ENCODE measurements at places on chromosomes 7 and 10.

DNA sequence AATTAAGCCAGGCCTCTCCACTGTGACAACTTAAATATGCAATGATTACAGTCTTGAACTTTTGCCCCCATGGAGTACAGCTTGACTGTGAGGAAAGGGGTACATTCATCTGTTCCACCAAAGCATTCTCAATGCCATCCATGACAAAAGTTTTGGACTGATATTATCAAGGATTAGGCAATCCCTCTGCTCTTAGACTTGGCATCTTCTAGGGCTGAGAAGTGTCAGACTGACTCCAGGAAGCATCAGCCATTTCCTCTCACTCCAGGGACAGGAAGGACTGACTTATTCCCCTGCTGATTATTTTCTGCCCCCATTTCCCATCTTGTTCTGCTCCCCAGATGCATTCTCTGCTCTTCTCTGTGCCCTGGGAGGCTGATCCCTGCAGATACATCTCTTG is 69.7 kb downstream of the ZNF365 start:
- DNase-seq, result no peak

DNA sequence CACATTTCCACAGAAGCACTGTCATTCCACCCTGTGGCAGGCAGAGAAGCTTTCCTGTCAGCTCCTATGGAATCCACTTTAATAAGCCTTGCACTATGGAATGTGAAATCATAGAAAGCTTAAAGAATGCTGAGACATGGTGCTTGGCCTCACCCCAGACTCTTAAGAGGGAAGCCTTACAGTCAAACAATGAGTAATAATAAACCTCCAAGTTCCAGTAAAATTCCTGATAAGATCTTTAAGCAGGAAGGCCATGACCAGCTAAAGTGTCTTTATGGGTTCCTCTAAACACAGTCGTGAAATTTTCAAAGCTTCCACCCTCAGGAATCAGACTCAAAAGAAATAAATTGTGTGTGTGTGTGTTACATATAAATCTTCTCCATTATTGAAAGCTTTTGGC is 11.9 kb upstream of the TEX36 start:
- DNase-seq, result no peak

DNA sequence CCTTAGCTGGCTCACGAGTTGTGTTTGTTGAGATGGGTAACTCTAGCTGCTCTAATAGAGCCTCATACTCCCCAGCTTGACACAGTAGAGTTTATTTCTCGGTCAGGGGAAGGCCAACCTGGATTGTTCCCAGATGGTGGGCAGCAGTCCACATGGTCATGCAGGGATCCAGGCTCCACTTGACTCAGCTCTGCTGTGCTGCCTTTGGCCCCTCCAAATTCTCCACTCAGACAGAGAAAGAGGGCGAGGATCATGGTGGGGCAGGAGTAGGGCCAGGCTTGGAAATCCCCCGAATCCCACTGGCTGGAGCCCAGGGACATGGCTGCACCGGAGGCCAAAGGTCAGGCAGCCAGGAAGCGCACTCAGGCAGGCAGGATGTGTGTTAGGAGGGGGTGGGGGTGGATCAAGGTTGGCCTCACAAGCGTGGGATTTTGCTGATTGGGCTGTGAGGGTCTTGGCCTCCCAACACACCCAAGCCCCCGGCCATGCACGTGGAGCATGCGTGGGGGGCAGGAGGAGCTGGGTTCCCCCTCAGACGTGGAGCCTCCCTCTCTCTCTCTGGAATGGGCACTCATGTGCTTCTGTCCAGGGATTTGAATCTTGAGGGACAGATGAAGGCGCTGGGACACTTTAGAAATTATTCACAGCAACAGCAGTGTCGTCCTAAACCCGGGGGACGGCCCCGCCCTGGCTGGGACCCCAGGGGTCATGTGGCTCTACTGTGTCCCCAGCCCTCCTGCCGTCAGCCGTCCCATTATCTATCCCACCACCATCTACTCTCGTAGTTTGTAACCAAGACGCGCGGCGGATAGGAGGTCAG is 44.8 kb downstream of the PDGFA start:
- no peak for DNase-seq

DNA sequence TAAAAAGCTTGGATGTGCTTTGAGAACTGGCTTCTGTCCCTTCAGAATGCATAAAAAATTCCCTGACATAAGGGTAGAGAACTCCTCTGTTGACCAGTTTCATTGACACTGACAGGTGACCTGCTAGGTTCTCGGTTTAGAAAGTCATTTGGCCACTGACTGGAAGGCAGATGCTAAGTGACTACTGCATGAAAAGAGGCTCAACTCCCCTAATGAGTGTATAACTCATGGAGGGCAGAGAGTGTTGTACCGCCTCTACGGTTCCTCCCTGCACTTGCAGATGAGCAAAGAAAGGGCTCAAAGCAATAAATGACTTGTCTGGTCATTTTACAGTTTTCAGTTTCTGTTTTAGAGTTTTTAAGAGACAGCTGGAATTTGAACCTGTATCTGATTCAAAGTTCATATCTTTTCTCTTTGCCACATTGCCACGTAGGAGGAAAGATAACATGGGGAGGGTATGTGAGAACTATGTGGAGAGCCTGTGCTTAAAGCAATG is 2.9 kb upstream of the FGL2 start:
- DNase-seq, result no peak

DNA sequence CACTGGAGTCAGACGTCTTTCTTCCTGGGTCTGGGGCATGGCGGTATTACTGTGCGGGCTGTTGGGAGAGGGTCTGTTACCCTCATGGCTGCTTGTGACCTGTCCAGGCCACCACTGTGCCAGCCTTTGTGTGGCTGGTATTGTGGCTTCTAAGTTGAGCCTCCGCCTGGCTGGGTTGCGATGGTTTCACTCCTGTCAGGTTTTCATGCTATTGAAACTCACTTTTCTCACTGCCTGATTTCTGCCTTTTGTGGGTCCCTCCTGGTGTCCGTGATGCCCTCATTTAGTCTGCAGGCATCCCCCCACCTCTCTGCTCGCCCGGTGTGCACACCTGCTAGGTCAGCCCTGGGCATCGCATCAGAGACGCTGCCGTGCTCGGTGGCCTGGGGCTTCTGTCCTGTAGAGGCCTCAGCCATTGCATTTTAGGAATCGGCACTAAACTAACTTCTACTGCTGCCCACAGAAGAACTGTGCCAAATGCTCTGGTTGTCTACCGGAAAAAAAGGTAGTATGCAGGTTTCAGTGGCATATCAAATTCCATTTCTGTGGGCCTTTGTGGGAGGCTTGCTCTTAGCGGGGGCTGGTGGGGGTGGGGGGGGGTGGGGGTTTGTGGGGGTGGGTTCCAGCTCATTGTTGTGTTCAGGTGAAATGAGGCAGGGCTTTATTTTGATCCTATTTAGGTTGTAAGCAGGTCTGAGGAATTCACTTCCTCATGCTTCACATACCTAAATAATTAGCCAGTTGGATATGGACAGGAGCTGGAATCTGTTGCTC is 64.3 kb downstream of the MGMT start:
- DNase-seq, result no peak

GRCh38 chr10:31490858-31491504 is 172.0 kb downstream of the ZEB1 start:
- peak; percentile 15 for DNase-seq

GRCh38 chr10:53463539-53463938 is 691.0 kb upstream of the MBL2 start:
- DNase-seq, result no peak

DNA sequence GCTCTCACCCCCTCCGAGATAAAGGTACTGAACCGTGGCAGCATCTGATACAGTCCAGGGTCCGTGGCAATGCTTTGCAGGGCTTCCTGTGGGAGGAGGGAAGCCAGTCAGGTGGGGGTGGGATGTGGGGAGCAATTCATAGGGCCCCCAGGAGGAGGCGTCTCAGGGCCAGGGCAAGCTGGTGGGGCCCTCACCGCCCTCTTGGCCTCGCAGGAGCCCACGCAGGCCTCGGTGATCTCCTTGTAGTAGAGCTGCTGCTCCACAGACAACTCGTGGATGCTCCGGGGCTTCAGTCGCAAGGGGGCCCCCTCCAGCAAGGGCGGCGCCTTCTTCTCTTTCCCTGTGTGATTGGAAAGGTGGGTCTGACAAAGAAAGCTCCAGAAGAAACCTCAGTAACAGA is 7.2 kb downstream of the TAF6 start:
- DNase-seq, result no peak

- DNase-seq, result no peak
Measured at GRCh38 chr10:6269953-6270867, 67.5 kb downstream of the PFKFB3 start.

DNA sequence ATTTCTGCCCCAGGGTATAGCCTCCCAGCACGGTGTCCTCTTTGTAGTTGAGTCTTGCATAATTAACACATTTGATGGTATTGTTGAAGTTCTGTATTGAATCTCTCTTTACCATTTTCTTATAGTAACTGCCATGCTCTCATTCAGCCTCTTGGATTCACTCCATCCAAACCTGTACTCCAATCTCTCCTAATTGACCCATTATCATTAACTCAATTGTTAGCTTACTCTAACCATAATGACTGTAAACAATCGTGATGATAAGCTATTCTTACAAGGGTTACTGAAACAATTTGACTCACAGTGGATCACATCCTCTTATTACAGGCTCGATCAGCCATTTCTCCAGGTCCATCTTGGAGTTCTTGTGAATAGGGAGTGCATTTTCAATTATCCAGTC is 191.9 kb upstream of the AGK start:
- DNase-seq, result no peak

GRCh38 chr7:21429021-21429420 is 1.1 kb downstream of the SP4 start:
- DNase-seq, result no peak

GRCh38 chr10:72306215-72306760 is 32.6 kb downstream of the DDIT4 start:
- no peak for DNase-seq

DNA sequence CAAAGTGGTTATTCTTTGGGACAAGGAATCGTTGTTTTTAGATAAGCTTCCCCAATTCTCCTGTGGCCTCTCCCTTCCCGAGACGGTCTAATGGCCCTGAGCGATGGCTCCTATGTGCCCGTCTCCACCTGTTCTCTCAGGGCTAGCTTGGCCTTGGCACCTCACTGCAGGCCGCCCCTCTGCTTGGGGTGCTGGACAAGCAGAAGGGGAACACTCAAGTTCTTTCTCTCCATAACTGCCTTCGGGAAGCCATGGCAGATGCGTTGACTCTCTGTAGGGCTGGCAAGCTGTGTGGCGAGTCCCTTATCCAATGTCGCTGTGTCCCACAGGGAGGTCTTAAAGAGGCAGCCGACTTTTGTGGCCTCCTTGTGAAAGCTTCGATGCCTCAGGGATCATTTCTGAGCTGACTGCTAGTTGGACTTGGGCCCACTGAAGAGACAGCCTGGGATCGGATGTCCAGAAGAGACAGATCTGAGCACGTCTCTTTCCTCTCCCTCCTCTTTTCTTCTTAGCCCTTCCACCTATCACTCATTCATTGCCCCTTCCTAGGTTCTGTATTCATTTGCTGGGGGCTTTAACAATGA is 70.8 kb downstream of the GRK5 start:
- no peak for DNase-seq

DNA sequence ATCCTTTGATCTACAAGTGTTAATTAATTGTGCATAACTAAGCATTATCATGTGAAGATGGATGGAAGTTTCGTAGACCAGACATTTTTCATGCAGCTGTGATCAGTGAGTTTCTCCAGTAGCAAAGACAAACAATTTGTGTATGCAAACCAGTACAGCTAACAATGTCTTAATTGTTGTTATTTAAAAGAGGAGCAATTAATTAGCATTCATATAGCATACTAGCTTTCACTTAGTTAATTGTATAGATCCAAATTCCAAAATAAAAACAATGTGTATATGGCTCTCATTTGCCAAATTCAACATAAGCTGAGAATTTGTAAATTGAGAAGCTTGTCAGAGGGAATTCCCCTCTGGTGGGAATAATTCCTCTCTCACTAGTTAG is 22.6 kb upstream of the PRKCQ start:
- no peak for DNase-seq

- DNase-seq, result no peak
Measured at GRCh38 chr10:470339-471003, 219.0 kb downstream of the DIP2C start.

DNA sequence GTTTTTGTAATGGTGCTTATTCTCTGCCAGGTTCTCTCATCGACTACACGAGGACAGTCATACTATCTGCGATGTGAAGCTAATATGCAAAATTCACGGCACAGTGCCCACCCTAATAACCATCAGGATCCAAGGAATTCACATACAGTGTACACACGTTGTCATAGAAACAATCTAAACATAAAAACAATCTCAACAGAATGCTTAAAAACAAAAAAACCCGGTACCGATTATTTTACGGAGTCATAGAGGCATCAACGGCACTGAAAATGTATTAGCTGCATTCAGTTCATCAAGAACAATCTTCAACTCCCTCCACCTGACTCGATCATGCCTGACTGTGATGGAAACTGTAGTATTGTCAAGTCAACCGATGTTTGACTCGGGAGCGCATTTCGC is 628 bp downstream of the MRPS33 start:
- DNase-seq, result peak; percentile 6

DNA sequence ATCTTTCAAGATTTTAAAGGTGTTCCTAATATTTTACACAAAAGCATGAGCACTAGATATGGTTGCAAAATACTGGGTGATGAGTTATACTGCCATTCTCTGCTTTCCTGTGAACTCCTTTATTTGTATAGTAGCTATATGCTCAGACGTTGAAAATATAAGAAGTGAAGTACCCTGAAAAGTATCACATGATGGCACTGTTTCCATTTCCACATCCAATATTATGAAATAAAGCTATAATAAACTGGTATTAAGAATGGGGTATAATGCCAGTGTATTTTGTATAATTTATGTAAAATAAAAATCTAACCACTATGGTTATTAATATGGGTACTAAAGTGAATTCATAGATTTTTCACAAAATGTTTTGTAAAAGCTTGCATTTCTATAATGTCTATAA is 79.6 kb upstream of the FOXP2 start:
- DNase-seq, result no peak

DNA sequence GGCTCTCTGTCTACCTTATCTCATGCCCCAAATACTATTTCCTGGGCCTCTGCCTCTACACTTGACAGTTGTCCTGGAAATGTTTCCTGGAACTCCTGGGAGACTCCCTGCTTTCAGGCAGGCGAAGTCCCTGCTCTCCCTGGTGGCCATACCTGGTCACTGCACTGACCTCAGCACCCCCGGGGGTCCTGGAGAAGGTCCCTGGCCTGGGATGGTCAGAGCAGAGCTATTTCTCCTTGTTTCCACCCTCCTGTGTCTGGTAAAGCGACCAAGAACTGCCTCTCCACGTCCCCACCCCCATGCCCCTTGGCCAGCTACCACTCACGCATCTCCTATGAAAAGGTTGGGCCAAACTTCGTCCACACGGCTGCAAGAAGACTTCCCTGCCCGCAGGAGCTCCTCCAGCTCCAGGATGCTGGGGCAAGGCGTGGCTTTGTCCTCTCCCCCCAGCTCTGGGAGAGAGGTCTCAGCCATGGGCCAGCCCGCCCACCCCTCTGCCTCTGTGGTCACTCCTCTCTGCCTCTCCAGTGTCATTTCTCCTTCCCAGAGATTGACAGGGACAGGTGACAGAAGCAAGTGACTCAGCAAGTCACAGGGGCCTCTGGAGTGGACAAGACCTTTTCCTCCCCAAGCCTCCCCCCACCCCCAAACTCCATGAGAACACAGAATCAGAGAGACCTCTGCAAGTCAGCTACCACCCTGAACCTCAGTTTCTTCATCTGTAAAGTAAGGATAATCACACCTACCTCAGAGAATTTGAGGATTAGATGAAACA is 2.6 kb upstream of the SAMD8 start:
- peak; percentile 75 for DNase-seq

Measured in nephron progenitor cell (in vitro differentiated cells).